ENCODE measurements at places on chromosomes 12 and 14. TPM values are rescaled to one million over a fixed set of nuclear protein-coding genes. Genes with fewer than 3 reads are reported as not detected.

DNA sequence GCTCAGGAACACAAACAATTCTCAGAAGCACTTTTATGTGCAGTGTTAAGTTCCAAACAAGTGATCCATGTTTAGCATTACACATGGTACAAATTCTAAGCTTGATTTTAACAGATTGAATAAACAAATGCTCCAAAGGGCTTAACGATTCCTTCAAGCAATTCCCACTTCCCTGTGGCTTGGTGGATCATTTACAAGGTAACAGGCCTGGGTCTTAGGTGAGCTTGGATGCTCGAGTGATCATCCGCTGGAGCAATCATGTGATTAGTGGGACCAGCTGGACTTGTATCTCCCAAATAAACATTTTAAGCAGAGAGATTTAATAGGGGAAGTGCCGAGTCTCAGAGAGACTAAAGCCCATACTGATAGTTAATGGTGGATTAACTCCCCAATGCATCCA lies 70.7 kb downstream of the CALM1 start:
- no peak overlapping the region for H3K27ac ChIP-seq
- DNase-seq = no peak
- no peaks in the 10 kb centered on the region for H3K27me3 ChIP-seq
- no peak overlapping the region for H3K4me3 ChIP-seq
- no peaks in the 10 kb centered on the region for H3K36me3 ChIP-seq
- no peaks in the 10 kb centered on the region for H3K4me1 ChIP-seq

GRCh38 chr12:85065837-85066482 lies 29.8 kb downstream of the LRRIQ1 start:
- no peaks in the 10 kb centered on the region for H3K27me3 ChIP-seq
- DNase-seq = no peak
- H3K36me3 ChIP-seq = no peaks in the 10 kb centered on the region
- H3K4me1 ChIP-seq = no peaks in the 10 kb centered on the region

GALNT8 gene
- total RNA-seq = 0.61 TPM

KLRC1 gene
- total RNA-seq = 0.80 TPM

- no peak for DNase-seq
- no peak overlapping the region for H3K27ac ChIP-seq
- no peaks in the 10 kb centered on the region for H3K36me3 ChIP-seq
- H3K4me1 ChIP-seq = no peaks in the 10 kb centered on the region
- H3K27me3 ChIP-seq = no peaks in the 10 kb centered on the region
These were observed 5.9 kb upstream of the RMST start for GRCh38 chr12:97456571-97457188.

DNA sequence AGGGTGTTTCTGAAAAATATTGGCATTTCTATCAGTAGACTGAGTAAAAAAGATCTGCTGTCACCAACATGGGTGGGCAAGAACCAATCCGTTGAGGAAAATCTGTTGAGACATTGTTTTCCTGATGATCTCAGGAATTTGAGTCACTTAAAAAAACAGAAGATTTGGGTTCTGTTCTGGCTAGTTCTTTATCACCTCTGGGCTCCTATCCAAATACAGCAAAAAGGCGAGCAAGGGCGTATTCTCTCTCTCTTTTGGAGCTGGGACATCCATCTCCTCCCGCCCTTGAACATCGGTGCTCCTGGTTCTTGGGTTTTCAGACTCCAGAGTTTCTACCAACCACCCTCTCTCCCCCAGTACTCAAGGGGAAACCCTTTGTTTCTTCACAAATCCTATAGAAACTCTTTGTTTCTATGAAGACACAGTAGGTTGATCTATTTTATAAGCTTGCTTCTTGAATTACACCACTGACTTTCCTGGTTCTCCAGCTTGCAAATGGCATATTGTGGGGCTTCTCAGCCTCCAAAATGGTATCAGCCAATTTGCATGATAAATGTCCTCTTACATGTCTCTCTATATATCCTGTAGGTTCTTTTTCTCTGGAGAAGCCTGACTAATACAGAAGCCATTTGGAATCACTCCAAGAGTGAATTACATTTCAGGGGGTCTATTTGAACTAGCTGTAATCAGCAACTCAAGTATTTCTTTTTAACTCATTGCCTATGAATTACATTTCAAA lies 263.9 kb upstream of the TMTC1 start:
- H3K4me1 ChIP-seq = no peaks in the 10 kb centered on the region
- no peak for DNase-seq
- H3K36me3 ChIP-seq = no peaks in the 10 kb centered on the region
- no peaks in the 10 kb centered on the region for H3K27me3 ChIP-seq
- H3K27ac ChIP-seq = no peak overlapping the region
- H3K4me3 ChIP-seq = no peak overlapping the region

Measured in thymus (tissue), 14 donors.